ENCODE measurements at places on chromosomes 1 and 21. TPM values are rescaled to one million over a fixed set of nuclear protein-coding genes. Genes with fewer than 3 reads are reported as not detected.

AADACL3 gene
- not detected for total RNA-seq

KAZN gene
- 6.8 TPM for total RNA-seq

MYCL gene
- 3.7 TPM for total RNA-seq

PSMB2 gene
- total RNA-seq: 87.7 TPM

C1QB gene
- not detected for total RNA-seq

MAPKAPK2 gene
- 45.4 TPM for total RNA-seq

IL24 gene
- total RNA-seq: 14.1 TPM

MEGF6 gene
- total RNA-seq: 1.2 TPM

SLC9C2 gene
- not detected for total RNA-seq

ASPM gene
- total RNA-seq: 27.5 TPM

MMP23B gene
- 3.7 TPM for total RNA-seq

FCAMR gene
- not detected for total RNA-seq

DRAXIN gene
- not detected for total RNA-seq

HCRTR1 gene
- total RNA-seq: not detected

LCE3D gene
- not detected for total RNA-seq

TINAGL1 gene
- 539 TPM for total RNA-seq

S100A12 gene
- total RNA-seq: 1.7 TPM

SPRR2E gene
- not detected for total RNA-seq

SYCP1 gene
- not detected for total RNA-seq

RGS16 gene
- total RNA-seq: 0.23 TPM

GBP4 gene
- 0.04 TPM for total RNA-seq

Measured in hair follicular keratinocyte (primary cell).